ENCODE measurements at places on chromosomes 11 and 22.

GRCh38 chr11:118087931-118088330 lies 1.2 kb upstream of the SMIM35 start:
- no peak for DNase-seq

GRCh38 chr11:2724104-2724503 lies 24.3 kb upstream of the KCNQ1OT1 start:
- no peak for DNase-seq

- DNase-seq: no peak
These were observed 651 bp downstream of the CTSF start for GRCh38 chr11:66567787-66568123.

GRCh38 chr11:103798026-103798425 lies 238.4 kb upstream of the DDI1 start:
- DNase-seq: no peak

GRCh38 chr22:40480996-40481395 lies 110.6 kb downstream of the SGSM3 start:
- DNase-seq: no peak

DNA sequence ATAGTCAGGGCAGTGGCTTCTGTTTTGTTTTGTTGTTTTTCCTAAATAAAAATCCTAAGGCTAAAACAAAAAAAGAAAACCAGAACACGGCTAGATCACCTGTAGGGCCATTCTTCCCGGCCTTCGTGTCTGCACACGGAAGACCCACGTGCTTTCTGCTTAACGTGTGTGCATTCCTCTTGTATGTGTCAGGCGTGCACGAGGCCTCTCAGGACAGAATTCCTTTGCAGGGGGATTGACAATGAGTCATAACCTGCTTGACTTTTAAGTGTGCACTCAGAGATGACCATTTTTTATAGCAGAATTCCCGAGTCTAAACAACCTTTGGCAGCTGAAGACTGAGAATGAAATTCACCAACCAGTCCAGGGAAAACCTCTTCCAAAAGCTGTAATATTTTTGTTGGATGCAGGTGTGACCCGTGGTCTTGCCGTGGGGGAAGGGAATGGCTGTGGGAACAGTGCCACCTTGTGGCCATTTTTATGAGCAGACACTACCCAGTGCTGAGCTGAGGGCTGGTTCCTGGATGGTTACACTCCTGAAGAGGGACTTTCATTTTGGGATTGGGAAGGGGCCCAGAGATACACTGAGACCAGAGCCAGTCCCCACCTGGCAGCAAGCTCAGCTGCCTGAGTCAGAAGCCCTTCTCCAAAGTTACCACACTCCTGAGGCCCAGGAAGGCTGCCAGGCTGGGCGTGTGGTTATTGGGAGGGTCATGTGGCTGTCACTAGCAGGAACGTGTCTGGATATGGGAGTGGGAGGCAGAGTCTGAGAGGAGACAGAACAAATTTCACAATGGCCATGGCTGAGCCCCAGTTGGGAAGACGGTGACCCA lies 35.7 kb upstream of the DKK3 start:
- peak; percentile 82 for DNase-seq

DNA sequence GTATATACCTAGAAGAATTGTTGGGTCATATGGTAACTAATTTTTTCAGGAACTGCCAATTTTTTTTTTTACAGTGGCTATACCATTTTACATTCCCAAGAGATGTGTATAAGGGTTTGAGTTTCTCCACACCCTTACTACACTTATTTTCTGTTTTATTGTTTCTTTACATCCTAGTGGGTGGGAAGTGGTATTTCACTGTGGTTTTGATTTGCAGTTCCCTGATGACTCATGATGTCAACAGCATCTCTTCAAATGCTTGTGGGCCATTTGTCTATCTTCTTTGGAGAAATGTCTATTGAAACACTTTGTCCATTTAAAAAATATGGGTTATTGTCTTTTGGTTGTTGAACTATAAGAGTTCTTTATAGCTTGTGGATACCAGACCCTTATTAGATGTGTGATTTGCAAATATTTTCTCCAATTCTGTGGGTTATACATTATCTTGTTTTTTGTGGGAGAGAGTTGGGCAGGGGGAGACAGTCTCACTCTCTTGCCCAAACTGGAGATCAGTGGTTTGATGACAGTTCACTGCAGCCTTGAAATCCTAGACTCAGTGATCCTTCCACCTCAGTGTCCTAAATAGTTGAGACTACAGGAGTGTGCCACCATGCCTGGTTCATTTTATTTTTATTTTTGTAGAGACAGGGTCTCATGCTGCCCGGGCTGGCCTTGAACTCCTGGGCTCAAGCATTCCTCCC lies 30.3 kb upstream of the PISD start:
- DNase-seq: no peak

DNA sequence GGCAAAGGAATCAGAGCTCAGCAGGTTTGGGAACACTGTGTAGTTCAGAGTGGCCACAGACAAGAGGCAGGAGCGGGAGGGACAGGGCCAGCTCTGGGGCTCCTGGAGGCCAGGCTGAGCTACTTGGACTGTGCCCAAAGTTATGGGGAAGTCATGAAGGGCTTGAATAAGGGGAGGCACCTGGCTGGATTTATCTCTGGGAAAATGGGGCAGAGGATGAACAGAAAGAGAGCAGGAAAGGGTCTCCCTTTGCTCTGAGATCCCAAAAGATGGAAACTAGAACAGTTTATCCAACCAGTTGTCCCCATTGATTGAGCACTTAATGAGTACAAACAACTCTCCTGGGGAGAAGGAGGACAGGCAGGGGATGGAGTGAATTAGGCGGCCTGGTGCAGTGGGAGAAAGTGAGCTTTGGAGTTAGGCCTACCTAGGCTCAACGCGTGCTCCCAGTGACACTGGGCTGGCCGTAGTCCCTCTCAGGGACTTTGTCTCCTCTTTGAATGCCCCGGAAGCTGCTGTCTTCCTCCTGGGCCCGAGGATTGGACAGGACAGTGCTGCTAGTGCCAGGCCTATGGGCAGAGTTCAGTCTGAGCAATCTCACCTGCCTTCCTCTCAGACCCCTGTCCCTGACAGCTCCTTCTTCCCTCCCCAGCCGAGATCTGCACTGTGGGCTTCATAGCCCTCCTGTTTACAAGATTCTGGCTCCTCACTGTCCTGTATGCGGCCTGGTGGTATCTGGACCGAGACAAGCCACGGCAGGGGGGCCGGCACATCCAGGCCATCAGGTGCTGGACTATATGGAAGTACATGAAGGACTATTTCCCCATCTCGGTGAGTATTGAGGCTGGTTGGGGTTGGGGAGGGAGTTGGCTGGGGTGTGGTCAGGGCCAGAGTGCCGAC lies 2.0 kb downstream of the MOGAT2 start:
- DNase-seq: no peak

DNA sequence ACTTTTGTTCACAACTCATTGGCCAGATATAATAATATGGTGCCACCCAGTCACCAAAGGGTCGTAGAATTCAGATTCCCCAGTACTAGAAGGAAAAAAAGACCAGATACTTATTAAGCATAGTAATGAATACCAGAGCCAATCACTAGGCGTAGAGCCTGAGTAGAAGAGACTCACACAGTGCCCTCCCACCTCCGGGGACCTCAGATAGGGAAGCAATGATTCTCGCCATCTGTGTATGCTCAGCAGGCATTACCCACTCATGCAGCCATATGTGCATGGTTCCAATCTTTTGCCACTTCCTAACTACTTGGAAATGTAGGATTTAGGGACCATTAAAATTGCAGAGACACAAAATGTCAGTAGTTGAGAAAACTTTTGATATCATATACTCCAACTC lies 85.3 kb downstream of the C11orf87 start:
- no peak for DNase-seq

- DNase-seq: peak; percentile 87
These were observed 57.0 kb downstream of the RBFOX2 start for GRCh38 chr22:35971456-35972119.

- DNase-seq: no peak
These were observed 252.9 kb downstream of the ETS1 start for GRCh38 chr11:128334311-128335044.

DNA sequence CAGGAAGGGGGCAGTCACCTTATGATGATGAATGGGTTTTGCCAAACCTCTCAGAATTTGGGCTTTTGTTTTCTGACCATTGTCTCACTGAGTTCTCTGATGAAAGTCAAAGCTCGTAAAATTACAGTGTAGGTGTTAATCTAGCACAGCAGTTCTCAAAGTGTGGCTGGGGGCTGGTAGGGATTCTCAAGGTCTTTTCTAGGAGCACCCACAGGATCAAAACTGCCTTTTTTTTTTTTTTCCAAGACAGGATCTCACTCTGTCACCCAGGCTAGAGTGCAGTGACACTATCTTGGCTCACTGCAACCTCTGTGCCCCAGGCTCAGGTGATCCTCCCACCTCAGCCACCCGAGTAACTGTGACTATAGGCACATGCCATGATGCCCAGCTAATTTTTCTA lies 66.1 kb downstream of the C22orf31 start:
- DNase-seq: no peak

DNA sequence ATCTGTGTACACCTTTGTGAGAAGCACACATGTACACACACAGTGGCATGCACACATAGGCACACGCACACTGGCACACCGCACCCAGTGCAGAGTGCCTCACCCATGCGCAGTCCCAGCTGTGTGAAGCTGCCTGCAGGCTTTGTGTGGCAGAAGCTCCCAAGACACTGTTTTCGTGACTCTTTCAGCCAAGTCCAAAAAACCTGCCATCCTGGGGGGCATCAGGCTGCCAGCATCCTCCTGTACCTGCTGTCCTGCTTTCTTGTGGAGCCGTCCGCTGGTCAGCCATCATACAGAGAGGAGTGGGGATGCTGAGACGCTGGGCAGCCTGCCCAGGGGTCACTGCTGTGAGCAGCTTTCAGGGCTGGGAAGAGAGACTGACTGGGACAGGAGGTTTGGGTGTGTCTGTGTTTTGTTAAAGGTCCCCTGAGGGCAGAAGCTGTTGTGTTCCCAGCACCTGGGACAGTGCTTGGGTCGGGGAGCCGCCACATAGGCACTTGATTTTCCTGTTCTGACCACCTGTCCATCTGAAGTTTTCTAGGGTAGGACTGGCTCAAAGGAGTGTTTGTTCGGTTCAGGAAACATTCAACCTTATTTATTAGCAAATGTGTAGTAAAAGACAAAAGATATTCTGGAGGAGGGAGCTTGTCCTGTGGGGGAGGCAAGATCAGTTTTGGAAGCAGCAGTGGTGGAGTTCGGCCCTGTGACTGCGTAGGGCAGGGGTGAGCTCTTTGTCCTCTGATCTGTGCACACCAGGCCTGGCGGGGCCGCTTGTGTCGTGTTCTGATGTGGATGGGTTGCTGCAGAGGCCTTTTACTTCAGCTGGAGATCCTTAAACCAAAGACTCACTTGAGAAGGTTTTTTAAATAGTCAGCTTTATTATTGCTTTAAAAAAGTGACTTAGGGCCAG lies 29.7 kb downstream of the AP2A2 start:
- DNase-seq: no peak

- DNase-seq: no peak
These were observed 10.6 kb downstream of the KCNC1 start for GRCh38 chr11:17745023-17745772.

DNA sequence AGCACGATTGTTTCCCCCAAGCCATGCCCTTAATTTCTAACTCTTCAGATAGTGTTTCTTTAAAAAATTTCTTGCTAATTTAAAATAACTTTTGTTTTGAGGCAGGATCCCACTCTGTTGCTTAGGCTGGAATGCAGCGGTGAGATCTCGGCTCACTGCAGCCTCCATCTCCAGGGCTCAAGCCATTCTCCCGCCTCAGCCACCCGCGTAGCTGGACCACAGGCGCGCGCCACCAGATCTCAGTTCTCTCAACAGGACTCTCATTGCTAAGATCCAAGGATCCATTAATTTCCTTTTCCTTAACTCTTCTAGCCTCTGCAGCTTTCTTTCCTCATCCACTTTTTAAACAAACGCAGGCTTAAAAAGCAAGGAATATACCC lies 327 bp upstream of the MED17 start:
- DNase-seq: no peak

GRCh38 chr11:61495801-61496601 lies 12.5 kb upstream of the LRRC10B start:
- no peak for DNase-seq

DNA sequence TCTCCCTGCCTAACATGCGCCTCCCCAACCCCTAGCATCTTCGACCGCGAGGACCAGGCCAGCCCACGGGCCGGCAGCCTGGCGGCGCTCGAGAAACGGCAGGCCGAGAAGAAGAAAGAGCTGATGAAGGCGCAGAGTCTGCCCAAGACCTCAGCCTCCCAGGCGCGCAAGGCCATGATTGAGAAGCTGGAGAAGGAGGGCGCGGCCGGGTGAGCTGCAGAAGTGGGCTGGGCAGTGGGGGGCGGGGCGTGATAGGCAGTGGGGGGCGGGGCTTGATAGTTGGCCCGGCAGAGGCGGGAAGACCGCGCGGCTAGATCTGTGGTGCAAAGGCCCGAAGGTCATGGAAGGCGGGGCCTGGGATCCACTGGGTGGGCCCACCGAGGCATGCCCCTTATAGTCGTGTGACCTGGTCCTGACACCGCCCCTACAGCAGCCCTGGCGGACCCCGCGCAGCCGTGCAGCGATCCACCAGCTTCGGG lies 8.7 kb downstream of the SELENOM start:
- no peak for DNase-seq

DNA sequence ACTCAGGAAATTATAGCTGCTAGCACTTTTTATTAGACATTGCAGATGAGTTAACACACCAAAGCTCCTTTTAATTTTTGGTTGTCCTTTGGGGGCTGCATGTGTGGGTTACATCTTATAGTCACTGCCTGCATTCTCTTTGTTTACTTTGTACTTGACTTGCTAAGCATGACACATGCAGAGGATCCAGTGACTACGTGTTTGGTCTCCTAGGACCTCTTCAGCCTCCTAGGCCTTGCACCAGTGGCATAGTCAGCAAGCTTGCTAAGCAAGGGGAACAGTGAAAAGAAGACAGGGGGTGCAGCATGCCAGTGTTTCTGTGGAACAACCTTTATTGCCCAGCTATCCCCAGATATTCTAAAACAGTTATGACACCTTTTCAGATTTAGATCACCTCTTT lies 108.2 kb downstream of the PAX6 start:
- DNase-seq: peak; percentile 14

GRCh38 chr11:73381589-73381988 lies 5.4 kb downstream of the RELT start:
- no peak for DNase-seq

- DNase-seq: peak; percentile 65
These were observed 52.8 kb downstream of the MYH9 start for GRCh38 chr22:36334821-36335603.

DNA sequence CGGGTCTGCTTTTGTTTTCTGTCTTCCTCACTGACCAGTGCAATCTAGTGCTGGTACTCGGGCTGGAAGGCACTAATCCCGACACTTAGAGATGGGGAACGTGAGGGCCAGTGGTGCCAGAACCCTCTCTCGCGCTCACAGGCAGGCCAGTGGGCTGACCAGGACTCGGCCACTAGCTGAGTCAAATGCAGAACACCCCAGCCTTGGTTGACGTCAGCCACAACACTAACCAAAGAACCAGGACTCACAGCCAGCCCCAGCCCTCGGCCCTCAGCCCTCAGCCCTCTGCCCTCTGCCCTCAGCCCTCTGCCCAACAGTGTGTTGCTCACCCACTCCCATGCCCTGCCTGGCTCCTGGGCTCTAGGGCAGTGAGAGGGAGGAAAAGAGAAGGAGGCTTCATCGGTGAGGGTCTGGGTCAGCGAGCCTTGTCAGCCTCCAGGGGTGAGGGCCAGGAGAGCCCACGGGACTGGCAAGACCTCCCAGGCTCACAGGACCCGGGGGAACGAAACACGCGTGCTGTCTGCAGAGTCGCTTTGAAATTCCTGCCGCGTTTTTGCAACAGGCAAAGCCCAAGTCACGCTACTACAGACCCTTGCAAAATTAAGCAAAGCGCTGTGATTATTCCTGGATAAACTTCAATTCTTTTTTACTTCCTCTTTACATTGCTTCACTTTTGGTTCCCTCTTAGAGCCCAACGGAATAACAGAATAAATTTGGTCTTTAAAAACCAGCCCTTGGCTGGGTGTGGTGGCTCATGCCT lies 27.5 kb downstream of the KIAA0930 start:
- no peak for DNase-seq

All from SK-MEL-5 (cell line).